ENCODE measurements at places on chromosomes 2 and 18.
A peak's percentile ranks its signal among the peaks of the same experiment; 100 is the strongest.

DNA sequence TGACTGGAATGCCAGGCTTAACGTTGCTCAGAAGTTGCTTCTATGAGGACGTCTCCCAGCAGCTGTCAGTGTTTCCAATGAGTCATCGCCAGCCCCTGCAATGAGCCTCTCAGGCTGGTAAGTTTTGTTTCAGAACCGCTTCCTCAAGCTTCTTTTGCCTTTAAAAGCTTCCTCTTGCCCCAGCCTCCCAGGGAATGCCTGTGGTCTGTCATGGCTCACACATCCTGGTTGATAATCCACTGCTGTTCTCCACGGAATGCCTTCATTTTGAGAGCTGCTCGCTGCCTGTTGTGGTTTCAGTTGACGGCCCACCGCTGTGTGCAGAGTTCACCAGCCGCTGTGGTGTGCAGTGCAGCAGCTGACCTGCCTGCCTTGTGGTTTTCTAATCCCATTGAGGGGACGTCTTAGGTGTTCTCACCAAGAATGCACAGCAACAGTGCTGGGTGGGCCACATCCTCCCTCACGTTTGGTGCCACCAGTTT, 96.4 kb downstream of the RTP5 start:
- DNase-seq: peak; percentile 98

DNA sequence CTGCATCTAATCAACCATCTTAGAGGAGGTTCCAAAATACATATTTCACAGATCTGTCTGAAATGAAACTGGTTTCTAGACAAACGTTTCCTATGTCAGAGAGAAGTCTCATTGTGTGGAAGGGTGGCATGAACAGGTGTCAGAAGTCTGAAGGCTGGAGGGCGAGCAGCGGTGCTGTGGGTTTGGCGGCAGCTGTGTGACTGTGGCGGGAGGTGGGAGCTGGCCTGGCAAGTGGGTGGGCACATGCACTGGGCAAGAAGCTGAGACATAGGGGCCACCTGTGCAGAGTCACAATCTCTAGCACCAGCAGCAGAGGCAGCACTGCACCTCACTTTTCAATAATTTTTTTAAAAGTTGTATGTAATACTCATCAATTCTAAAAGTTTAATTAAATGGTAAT, 346.3 kb downstream of the DSC3 start:
- no peak for DNase-seq

DNA sequence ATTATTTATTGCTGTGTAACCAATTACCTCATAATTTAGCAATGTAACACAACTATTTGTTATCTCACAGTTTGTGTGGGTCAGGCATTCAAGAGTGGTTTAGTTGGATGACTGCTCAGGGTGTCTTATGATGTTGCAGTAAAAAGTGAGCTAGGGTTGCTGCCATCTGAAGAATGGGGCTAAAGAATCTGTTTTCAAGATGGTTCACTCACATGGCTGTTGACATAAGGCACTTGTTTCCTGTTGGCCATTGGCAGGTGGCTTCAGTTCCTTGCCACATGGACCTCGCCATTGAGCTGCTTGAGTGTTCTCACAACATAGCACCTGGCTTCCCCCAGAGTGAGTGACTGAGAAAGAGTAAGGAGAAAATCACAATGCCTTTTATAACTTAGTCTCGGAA, 123.2 kb downstream of the TMEM17 start:
- peak; percentile 1 for DNase-seq

DNA sequence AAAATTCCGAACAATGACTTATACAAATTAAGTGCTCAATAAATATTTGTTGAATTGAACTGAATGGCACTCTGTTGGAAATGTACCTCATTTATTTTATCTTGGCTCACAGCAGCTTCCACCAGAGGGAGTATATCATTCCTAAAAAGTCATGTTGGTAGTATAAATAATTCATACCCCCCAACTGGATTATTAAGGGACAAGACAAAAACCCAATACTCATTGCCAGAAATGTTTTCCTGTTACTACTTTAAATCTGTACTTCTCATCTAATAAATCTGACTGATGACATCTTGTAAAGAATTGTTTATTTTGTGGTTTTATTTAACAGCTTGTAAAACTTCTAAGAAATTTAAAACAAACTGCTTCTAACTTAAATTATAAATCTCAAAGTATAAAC, 163.9 kb downstream of the CDH2 start:
- DNase-seq: no peak

GRCh38 chr2:195451160-195451559, 205.9 kb upstream of the SLC39A10 start:
- peak; percentile 15 for DNase-seq
